CD8-positive, alpha-beta memory T cell (primary cell): ENCODE measurements at places on chromosomes 13 and 19.

DNA sequence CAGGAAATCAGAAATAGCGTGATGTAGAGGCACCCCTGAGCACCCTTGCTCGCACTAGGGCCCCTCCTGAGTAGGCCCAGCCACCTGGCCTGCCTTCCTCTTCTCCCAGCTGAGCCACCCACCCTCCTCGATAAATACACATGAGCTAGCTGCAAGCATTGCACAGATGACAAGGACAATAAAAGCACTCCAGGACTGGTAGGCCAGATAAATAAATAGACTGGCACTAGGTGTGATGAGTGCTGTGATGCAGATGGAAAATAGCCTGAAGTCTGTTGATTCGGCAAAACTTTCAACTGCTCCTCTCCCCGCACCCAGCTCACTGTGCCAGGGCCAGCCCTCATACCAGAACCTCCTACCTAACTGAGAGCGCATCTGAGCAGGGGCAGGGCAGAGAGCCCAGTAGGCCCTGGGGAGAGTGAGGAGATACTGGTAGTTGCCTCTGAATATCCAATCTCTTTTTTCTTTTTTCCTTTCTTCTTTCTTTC is 54.5 kb upstream of the GPI start:
- H3K27ac ChIP-seq, result no peak overlapping the region
- no peak for DNase-seq
- H3K36me3 ChIP-seq, result no peaks in the 10 kb centered on the region
- H3K27me3 ChIP-seq, result no peaks in the 10 kb centered on the region
- H3K4me1 ChIP-seq, result peaks cover 41% of the 10 kb centered on the region
- H3K4me3 ChIP-seq, result no peak overlapping the region

GRCh38 chr13:98717256-98717655 is 35.2 kb downstream of the SLC15A1 start:
- no peak overlapping the region for H3K4me3 ChIP-seq
- no peak overlapping the region for H3K27ac ChIP-seq
- no peaks in the 10 kb centered on the region for H3K36me3 ChIP-seq
- H3K27me3 ChIP-seq, result no peaks in the 10 kb centered on the region
- H3K4me1 ChIP-seq, result no peaks in the 10 kb centered on the region
- no peak for DNase-seq

- no peak for DNase-seq
- no peaks in the 10 kb centered on the region for H3K27me3 ChIP-seq
- H3K4me3 ChIP-seq, result no peak overlapping the region
- H3K36me3 ChIP-seq, result no peaks in the 10 kb centered on the region
- no peak overlapping the region for H3K27ac ChIP-seq
These were observed 22.7 kb upstream of the ASF1B start for GRCh38 chr19:14159059-14159458.

- H3K36me3 ChIP-seq, result peaks cover 5% of the 10 kb centered on the region
- DNase-seq, result no peak
- H3K4me3 ChIP-seq, result no peak overlapping the region
- H3K27me3 ChIP-seq, result no peaks in the 10 kb centered on the region
- H3K4me1 ChIP-seq, result no peaks in the 10 kb centered on the region
- H3K27ac ChIP-seq, result no peak overlapping the region
These were observed 15.7 kb upstream of the TIMM44 start for GRCh38 chr19:7959211-7959610.

GRCh38 chr13:76286178-76286577 is 600.0 kb downstream of the KCTD12 start:
- H3K27ac ChIP-seq, result no peak overlapping the region
- H3K36me3 ChIP-seq, result no peaks in the 10 kb centered on the region
- DNase-seq, result no peak
